ENCODE measurements at places on chromosomes 11 and 22. TPM values are rescaled to one million over a fixed set of nuclear protein-coding genes. Genes with fewer than 3 reads are reported as not detected.

- no peak for DNase-seq
Measured at GRCh38 chr22:46914916-46915894, 152.8 kb downstream of the TBC1D22A start.

GRCh38 chr11:73622926-73623593 is 23.3 kb upstream of the PLEKHB1 start:
- no peak for DNase-seq

GRCh38 chr11:62817129-62817528 is 11.9 kb upstream of the NXF1 start:
- DNase-seq: no peak

GRCh38 chr11:74953451-74953850 is 4.4 kb downstream of the SPCS2 start:
- DNase-seq: no peak

DNA sequence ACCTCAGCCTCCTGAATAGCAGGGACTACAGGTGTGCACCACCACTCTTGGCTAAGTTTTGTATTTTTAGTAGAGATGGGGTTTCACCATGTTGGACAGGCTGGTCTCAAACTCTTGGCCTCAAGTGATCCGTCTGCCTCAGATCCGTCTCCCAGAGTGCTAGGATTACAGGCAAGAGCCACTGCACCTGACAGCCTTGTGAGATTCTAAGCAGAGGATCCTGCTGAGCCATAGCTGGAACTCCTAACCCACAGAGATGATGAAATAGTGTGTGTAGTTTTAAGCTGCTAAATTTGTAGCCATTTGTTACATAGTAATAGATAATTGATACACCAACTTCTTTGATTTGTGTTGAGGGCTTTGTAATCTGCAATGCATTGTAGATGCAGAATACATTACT is 51.1 kb downstream of the CLMP start:
- DNase-seq: no peak

- DNase-seq: peak; percentile 88
Measured at GRCh38 chr11:72141066-72141465, 5.5 kb downstream of the FOLR3 start.

DNA sequence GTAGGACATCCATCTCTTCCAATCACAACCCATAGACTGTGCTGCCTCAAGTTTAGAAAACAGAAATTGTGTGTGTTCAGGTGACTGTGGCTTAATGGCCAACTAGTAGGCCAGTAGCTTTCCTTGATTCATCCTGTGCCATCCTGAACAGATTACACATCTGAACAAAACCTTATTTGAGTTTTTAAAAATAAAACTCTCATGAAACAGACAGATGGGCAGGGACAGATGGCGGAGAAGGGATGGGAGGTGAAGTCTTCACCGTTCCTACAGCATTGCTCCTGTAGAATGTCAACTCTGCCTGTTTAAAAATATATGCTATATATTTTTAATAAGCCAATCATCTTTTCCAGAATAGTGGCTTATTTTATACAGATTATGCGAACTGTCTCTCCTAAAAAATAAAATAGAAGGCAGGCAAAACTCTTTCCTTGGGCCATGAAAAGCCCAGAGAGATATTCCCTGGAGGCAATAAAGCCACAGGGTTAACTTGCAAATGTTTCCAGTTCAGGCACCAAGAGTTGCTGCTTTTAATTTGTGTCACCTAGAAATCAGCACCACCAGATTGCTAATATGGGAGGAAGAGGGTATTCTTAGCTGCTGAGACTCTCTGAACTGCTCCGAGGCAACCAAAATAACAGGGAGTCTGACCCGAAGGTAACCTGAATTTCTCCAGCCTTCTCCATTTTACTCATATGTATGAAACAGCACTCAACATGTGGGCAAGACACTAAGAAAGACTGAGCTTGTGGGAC is 861.2 kb downstream of the OPCML start:
- DNase-seq: no peak

- no peak for DNase-seq
Measured at GRCh38 chr11:44771841-44772240, 45.1 kb downstream of the TSPAN18 start.

Gene OR2AT4
- polyA plus RNA-seq: not detected

Gene ANGPTL5
- not detected for polyA plus RNA-seq

Gene PHETA2
- 27.4 TPM for polyA plus RNA-seq

All from BJ (cell line).